ENCODE measurements at places on chromosomes 5 and 9.

GRCh38 chr5:146893991-146894390 lies 15.4 kb upstream of the PPP2R2B start:
- DNase-seq, result no peak

- DNase-seq, result no peak
These were observed 140.6 kb downstream of the ERCC6L2 start for GRCh38 chr9:96015876-96016686.

DNA sequence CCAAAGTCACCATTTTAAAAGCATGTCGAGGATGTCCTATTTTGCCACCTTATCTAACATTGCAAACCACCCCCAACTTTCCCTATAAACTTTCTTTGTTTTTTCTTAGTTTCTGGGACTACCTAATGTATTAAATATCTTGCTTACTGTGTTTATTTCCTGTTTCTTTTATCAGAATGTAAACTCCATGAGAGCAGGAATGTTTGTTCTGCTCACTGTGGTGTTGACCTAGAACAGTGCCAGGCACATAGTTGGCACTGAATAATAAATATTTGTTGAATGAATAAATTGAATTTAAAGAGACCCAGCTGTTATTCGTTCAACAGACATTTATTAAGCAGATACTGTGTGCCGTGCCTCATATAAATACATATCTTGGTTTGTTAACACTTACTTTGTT lies 35.2 kb downstream of the MACIR start:
- DNase-seq, result no peak

- DNase-seq, result no peak
These were observed 47.1 kb downstream of the COL27A1 start for GRCh38 chr9:114202396-114202795.

DNA sequence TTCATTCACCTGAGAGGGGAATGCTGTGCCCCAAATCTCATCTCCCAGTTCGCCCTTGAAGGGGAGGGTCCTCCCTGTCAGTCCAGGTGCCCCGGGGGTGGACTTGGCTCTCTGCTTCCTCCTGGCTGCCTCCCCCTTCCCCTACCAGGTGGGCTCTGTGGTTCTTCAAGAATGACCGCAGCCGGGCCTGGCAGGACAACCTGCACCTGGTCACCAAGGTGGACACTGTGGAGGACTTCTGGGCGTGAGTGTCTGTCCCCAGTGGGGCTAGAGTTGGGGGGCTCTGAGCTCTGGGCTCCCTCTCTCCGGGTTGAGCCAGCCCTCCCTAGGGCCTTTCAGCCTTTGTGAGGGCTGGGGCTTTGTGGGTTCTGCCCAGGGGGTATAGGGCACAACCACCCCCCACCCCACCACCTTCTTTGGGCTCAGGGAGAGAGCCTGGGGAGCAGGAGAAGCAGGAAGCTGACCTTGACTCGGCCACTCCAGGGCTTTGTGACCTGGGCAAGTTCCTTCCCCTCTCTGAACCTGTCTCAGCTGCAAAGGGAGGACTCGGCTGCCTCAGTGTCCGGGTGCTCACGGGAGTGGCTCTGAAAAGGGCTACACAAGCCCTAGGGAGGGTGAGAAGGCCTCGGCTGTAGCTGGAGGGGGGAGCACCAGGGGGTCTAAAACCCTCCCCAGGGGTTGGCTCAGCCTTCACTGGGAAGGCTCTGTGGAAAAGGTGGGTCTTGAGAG lies 3.6 kb upstream of the TSPAN17 start:
- DNase-seq, result no peak

- no peak for DNase-seq
These were observed 13.6 kb downstream of the NR2F1-AS1 start for GRCh38 chr5:93567424-93567823.

DNA sequence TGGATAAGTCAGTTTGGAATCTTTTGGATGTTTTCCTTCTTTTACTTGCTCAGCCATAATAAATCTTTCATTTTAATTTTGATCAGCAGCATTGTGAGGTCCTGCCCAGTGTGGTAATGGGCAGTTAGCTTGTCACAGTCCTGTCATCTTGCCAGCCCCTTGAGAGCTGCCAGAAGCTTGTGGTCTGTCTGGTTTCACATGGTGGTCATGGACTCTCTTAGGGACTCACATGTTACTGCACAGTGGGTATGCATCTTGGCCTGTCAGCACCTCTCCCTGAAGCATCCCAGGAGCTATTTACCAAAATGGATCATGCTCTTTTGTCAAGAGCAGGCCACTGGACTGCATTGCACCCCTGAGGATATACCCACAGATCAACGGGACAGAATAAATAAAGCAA lies 60.3 kb downstream of the DAPK1 start:
- no peak for DNase-seq

GRCh38 chr9:137055385-137056364 lies 1.8 kb upstream of the ENTPD2 start:
- DNase-seq, result no peak

GRCh38 chr5:132076202-132076830 lies 2.7 kb downstream of the CSF2 start:
- DNase-seq, result no peak

DNA sequence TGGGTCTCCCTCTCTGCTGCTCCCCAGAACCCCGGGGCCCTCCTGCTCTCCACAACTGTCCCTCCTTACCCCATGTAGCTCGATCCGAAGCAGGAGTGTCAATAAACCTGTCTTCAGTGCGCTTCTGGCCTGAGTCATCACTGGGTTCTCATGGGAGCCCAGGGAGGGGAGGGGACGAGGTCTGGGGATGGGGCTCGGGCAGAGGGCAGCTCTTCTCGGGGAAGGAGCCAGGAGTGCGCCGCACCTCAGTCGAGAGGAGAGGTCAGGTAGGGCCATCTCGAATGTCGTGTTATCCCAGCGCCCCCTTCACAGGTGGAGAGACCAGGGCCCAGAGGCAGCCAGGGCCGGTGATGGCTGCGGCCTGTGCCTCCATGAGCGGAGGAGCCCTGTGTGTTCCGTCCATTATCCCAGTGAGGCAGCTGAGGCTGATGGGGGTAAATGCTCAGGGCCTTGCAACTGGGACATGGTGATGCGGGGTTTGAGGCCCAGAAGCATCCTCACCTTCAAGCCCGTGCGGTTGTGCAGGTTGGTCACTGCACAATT lies 52.1 kb downstream of the LRSAM1 start:
- DNase-seq, result no peak

DNA sequence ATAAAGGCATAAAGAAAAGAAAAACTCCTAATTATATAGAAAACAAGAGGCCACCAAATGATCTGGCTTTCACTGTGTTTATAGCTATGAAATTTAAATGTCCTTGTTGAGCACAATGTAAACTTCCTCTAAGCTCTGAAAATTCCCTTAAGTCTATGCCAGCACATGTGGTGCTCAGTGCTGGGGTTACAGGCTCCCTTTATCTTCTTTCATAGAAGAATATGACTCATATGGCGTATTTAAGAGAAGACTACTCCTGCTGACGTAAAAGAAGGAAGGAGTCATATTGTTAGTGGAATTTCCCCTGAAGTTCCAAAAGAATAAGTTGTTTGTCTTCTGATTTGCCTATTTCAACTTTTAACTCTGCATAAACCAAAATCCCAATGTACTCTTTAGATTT lies 30.4 kb downstream of the RNF145 start:
- DNase-seq, result no peak

GRCh38 chr5:131758520-131758900 lies 38.3 kb downstream of the FNIP1 start:
- no peak for DNase-seq

- no peak for DNase-seq
These were observed 71.9 kb downstream of the SFXN1 start for GRCh38 chr5:175550055-175550805.

DNA sequence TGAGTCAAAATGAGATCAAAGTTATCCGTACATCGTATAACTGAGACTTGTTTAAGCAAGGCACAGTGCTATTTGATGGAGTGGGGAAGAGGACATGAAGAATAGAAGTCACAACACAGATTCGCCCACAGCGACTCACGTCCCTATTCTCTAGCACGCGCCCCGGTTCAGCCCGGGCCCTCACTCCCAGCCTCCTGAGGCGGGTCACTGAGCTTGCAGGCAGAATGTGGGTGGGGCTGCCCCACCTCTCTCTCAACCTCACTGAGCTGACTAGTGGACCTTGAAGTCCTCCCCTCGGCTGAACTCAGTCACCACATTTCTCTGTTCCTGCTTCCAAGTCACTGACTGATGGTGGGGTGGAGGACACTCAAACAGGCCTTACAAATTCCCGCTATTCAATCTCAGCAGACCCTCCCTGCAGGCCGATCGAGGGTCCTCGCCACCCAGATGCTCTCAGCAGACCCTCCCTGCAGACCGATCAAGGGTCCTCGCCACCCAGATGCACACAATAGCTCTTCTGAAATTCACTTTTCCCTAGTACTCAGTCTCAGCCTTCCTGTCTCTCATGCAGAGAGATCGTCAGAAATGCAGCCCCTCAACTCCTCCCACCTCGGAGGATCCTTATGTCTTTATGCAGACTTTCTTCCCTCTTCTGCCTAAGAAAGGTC lies 12.9 kb downstream of the GLDC start:
- DNase-seq, result no peak

DNA sequence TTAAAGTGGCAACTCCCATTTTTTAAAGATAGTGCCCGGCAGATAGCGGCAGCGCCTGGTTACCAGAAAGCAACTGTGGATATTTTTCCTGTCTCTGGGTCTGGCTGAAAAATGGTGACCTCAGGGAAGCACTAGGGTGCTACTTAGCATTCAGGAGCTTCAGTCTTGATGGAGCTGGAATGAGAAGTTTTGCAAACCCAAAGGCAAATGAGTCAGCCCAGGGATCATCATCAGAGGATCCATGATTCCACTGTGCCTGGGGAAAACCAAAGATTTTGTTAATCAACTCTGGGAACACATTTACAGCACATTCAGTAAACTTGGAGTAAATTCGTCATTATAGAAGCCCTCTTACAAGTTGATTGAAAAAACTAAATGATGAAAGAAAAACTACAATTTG lies 26.7 kb downstream of the F2R start:
- DNase-seq, result no peak

DNA sequence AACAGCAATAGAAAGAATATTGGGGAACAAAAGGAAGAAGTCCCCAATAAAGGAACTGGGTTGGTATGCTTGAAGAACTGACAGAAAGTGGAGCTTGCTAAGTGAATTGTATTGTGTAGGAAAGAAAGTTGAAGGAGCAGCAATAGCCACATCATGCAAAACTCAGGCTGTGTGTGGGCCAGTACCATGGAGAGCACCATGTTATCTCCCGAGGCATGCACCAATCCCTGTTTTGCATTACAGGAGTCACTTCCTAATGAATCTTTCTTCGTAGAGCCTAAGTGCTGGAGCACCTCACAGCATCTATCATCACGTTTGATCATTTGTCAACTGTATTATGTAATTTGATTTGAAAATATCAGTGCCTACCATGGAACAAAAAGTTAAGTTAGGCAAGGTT lies 137.7 kb upstream of the NMUR2 start:
- DNase-seq, result no peak

DNA sequence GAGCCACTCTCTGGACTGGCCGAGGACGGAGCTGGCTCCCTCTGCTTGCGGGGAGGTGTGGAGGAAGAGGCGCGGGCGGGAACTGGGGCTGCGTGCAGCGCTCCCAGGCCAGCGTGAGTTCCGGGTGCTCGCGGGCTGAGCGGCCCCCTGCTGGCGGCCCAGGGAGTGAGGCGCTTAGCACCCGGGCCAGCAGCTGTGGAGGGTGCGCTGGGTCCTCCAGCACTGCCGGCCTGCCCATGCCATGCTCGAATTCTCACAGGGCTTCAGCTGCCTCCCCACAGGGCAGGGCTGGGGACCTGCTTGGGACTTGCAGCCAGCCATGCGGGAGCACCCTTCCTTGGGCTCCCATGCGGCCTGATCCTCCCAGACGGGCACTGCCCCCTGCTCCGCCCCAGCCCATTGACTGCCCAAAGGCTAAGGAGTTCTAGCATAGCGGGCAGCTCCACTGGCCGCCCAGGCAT lies 416.9 kb downstream of the MRPS30 start:
- no peak for DNase-seq

- DNase-seq, result no peak
These were observed 372.1 kb upstream of the C9orf72 start for GRCh38 chr9:27945386-27945785.

DNA sequence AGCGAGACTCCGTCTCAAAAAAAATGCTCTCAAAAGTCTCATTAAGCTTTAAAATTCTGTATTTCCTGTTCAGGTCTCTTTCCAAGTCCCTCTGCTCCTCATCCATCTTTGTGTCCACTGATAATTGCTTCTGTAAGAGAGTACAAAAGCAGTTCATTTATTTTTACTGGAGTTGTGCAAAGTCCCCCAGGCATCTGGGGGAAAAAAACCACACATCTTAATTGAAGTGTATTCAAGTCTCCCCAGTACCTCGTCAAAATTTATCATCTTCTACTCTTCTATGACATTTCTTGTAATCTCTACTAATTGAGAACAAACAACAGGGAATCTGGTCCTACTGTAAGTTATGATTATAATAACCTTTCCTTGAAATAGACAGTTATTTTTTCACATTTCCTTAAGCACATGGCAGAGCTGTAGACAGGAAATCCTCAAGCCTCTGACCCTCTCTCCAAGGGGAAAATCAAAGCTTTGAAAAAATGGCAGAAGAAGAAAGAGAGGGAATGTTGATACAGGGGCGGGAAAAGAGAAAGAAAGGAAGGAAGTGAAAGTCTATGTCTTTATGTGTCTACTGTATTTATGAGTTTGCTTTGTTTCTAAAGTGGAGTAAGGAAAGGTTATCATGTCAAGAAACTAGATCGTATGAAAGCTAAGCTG lies 51.5 kb downstream of the RAI14 start:
- no peak for DNase-seq

DNA sequence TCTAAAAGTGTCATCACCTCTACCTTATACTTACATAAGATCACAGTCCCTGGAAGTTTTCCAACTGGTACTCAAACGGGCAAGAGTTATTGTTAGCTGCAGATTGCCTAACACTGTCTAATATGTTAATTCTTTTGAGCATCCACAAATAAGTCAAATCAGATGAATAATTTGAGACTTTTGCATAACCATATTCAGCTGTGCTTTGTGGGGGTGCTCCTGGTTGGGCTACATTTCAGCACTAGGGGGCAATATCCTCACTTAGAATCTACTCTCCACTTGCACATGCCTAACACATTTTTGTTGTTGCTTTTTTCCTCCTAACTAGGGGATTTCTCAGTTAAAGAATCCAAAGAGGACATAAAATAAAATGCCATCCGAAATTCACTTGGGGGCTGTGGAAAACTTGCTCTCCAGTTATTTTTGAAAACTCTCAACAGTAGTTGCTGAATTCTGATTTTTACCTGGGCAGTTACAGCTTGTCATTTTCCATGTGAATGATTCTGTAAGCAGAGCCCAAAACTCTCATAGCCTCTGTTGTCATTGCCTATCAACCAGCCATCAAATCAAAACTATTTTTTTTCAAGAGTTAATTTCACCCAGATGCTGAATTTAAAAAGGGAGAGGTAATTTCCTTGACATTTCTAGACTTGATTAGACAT lies 71.5 kb downstream of the TRIM36 start:
- DNase-seq, result no peak

- peak; percentile 30 for DNase-seq
These were observed 5.1 kb upstream of the CAST start for GRCh38 chr5:96657068-96657467.

- no peak for DNase-seq
These were observed 5.9 kb upstream of the LCN1 start for GRCh38 chr9:135515083-135515951.

DNA sequence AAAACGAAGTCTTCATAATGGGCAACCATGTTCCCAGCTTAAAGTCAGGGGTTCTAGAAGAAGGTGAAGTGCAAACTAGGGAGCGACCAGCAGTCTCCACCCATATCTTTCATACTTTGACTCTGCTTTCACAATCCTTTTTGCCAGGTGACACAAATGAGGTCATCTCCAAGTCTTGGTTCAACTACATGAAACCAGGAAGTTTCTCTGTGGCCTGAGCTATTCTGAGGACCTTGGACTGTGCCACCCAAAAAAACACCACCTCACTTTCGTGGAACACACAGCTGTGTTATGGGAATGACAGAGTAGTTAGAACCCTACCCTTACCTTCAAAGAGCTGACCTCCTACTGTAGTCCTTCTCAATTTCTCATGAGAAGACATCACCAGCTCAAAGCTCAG lies 309.2 kb downstream of the AGTPBP1 start:
- no peak for DNase-seq

Measured in stimulated activated CD8-positive, alpha-beta memory T cell treated with anti-CD3 and anti-CD28 coated beads, Interleukin-7, amount 100 ng/mL, for 1 hour (primary cell).